ENCODE measurements at places on chromosomes 7 and 10.

- DNase-seq, result no peak
These were observed 12.0 kb downstream of the SEC24C start for GRCh38 chr10:73756183-73756582.

DNA sequence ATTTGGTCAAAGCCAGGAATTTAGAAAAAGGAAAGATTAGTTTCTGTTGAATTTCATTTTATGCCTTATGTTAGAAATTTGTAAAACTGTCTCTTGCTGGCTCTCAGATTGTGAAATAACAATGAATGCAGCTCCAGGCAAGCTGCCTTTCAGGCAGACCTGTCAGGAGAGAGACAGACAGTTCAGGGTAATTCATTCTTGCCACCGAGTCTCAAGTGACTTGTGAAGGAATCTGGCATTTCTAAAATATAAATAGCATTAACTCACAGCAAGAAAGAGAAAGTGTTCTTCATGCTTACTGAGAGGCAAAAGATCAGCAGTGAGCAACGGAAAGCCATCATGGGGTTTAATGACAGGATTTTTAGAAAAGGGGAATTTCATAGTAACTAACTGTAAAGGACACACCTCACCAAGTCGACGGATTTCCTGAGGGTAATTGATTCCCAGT, 442.3 kb upstream of the AKR1E2 start:
- no peak for DNase-seq

- DNase-seq, result no peak
These were observed 43.7 kb upstream of the DGKI start for GRCh38 chr7:137890449-137890921.

- DNase-seq, result no peak
These were observed 76.2 kb downstream of the CTBP2 start for GRCh38 chr10:125084191-125084613.

DNA sequence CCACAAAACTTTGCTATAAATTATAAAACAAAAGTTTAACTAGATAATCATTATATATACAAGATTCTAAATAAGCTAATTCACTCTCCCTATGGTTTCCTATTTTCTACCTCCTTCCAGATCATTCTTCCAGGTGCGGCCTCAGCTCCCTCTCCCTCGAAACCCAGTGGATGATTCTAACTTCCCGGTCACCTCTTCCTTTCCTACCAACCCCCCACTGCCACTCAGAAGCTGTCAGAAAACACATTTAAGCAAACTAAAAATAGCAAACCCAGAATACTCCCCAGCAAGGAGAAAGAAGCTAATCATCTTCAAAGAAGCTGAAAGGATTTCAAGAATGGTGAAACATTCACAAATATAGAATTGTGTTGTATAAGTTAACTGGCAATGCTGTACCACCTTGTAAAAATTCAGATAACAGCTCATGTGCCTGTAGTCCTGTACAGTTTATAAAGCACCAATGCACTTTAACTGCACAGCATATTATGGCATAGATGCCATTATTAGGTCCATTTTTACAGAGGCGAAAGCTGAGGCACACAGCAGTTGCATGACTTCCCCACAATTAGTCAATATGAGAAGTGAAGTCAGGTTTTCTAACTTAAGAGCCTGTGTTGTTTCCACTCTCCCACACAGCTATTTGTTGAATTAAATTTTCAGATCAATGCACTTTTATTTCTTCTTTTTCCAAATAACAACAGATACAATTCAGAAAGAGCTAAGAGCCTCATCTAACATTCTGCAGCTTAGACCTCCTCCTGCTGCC, 13.7 kb upstream of the DNTT start:
- DNase-seq, result no peak

- no peak for DNase-seq
These were observed 68.9 kb upstream of the FOXK1 start for GRCh38 chr7:4612939-4613841.
